ENCODE measurements at places on chromosomes 16 and 17.

DNA sequence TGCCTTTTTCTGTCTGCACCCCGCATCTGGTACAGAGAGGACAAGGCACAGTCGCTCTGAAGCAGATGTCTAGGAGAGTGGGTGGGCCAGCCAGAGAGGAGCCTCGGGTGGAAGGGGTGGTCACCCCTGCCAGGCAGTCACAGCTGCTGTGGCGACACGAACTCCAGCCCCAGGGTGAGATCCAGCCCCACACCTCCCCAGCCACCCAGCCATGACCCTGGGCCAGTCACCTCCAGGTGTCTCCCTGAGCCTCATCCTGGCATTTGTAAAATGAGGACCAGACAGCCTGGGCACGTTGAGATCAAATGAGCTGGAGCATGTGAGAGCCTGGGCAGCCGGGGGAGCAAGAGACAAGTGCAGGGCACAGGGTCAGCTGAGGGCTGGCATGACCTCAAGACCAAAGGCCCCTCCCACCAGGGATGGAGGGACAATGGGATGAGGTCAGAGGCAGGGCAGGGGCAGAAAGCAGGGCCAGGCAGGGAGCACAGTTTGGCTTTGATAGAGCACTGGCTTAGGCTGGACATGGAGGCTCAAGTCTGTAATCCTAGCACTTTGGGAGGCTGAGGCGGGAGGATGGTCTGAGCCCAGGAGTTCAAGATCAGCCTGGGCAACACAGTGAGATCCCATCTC, 7.7 kb downstream of the ADAM11 start:
- H3K4me3 ChIP-seq, result no peak overlapping the region
- H3K27ac ChIP-seq, result no peak overlapping the region
- H3K36me3 ChIP-seq, result no peaks in the 10 kb centered on the region
- DNase-seq, result no peak
- H3K27me3 ChIP-seq, result peaks cover 5% of the 10 kb centered on the region

- peaks cover 18% of the 10 kb centered on the region for H3K36me3 ChIP-seq
- H3K27me3 ChIP-seq, result peaks cover 18% of the 10 kb centered on the region
- H3K4me1 ChIP-seq, result peaks cover 26% of the 10 kb centered on the region
Measured at GRCh38 chr16:88534638-88535190, 35.5 kb upstream of the ZC3H18 start.

DNA sequence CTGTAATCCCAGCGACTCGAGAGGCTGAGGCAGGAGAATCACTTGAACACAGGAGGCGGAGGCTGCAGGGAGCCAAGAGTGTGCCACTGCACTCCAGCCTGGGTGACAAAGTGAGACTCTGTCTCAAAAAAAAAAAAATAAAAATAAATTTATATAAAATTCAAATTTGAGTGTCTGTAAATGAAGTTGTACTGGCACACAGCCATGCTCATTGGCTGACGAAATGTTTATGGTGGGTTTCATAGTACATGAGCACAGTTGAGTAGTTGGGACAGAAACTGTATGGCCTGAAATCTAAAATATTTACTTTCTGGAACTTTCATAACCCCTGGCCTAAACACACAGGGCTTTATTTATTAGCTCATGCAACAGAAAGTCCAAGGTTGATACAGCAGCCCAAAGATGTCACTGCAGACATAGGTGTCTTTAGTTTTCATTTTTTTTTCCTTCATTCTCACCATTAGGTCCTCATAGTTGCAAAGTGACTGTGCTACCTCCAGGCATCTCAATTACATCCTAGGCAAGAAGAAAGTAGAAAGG, 355.3 kb downstream of the SLC39A11 start:
- no peak for DNase-seq
- no peaks in the 10 kb centered on the region for H3K27me3 ChIP-seq
- peaks cover 2% of the 10 kb centered on the region for H3K4me1 ChIP-seq
- no peak overlapping the region for H3K27ac ChIP-seq
- peaks cover 6% of the 10 kb centered on the region for H3K36me3 ChIP-seq

DNA sequence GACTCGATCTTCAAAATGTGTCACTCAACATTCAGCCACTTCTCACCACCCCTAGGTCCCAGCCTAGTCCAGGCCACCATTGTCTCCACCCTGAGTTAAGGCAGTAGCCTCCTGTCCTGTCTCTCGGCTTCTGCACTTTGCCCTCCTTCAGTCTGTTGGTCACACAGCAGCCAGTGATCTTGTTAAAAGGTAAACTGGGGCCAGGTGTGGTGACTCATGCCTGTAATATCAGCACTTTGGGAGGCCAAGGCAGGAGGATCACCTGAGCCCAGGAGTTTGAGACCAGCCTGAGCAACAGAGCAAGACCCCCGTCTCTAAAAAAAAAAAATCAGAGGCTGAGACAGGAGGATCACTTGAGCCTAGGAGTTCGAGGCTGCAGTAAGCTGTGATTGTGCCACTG, 25.8 kb downstream of the WWP2 start:
- peaks cover 28% of the 10 kb centered on the region for H3K36me3 ChIP-seq
- no peak for DNase-seq
- H3K4me1 ChIP-seq, result no peaks in the 10 kb centered on the region
- no peak overlapping the region for H3K27ac ChIP-seq

DNA sequence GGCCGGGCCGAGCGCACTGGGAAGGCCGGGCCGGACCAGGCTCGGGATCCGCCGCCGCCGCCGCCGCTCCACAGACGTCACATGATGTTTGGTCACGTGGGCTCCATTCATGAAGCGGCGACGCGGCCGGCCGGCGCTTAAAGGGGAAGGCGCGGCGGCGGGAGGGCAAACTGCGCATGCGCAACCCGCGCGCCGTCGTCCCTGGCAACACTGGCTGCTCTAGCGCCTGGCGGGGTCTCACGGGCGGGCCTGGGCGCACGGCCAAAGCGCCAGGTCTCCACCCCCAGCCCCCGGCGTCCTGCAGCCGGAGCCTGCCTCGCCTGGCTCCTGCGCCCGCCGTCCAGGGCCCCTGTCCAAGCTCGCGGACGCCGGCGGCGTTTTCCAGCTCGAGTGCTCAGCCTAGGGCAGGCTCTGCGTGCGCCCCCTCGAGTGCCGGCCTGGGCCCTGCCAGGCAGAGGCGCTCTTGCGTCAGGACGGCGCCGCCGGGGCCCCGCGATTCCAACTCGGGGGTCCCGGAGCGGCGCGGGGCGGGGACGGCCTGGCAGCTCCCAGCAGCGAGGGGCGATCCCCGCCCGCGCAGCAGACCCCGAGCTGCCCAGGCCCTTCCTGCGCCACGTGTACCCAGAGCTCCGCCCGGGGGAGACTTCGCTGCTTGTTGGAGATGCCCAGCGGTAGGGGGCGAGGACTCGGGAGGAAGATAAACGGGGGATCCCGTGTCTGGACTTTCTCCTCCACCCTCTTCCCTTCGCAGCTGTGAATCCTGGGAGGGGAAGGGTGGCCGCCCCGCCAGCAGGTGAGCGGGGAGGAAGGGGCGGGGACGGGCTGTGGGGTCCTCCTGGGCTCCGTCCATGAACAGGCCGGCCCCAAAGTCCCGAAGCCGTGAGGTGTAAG, at the start of gene MAFG:
MAFG (minus strand) TSS at position 83 of the 891 bp plus-strand sequence. CDS start 4,550 bp downstream, outside the sequence.
- peaks cover 14% of the 10 kb centered on the region for H3K27me3 ChIP-seq
- H3K36me3 ChIP-seq, result peaks cover 4% of the 10 kb centered on the region
- peak; percentile 99 for DNase-seq
- H3K27ac ChIP-seq, result peak within 1 kb of the TSS; percentile 94

GRCh38 chr17:2580661-2581060, 12.8 kb upstream of the PAFAH1B1 start:
- H3K4me3 ChIP-seq, result no peak overlapping the region
- no peaks in the 10 kb centered on the region for H3K27me3 ChIP-seq
- no peak for DNase-seq
- no peaks in the 10 kb centered on the region for H3K36me3 ChIP-seq
- H3K4me1 ChIP-seq, result no peaks in the 10 kb centered on the region

- DNase-seq, result no peak
- H3K4me3 ChIP-seq, result no peak overlapping the region
- H3K27me3 ChIP-seq, result no peaks in the 10 kb centered on the region
- H3K27ac ChIP-seq, result no peak overlapping the region
- peaks cover 17% of the 10 kb centered on the region for H3K4me1 ChIP-seq
Measured at GRCh38 chr16:78642621-78643285, 543.3 kb downstream of the WWOX start.

GRCh38 chr16:78444-79150, 572 bp downstream of the MPG start:
- peak overlapping the region; percentile 76 for H3K27ac ChIP-seq
- H3K36me3 ChIP-seq, result peaks cover 32% of the 10 kb centered on the region
- no peaks in the 10 kb centered on the region for H3K27me3 ChIP-seq

DNA sequence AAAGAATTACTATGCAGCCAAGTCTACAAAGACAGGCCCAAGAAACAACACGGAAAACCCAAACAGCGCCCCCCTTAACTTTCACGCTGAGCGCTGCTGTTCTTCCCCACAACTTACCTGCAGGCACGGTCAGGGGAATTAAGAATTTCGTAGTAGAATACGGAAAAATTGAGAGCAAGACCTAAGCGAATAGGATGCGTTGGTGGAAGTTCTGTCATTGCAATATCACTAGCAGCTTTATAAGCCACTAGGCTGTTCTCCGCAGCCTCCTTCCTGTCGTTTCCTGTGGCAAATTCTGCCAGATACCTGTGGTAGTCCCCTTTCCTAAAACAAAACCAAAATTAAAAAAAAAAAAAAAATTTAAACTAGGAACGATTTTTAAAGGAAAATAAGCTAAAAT, 39.0 kb downstream of the YWHAE start:
- peaks cover 43% of the 10 kb centered on the region for H3K36me3 ChIP-seq
- no peak for DNase-seq
- H3K4me3 ChIP-seq, result no peak overlapping the region
- peaks cover 10% of the 10 kb centered on the region for H3K4me1 ChIP-seq
- H3K27ac ChIP-seq, result no peak overlapping the region

DNA sequence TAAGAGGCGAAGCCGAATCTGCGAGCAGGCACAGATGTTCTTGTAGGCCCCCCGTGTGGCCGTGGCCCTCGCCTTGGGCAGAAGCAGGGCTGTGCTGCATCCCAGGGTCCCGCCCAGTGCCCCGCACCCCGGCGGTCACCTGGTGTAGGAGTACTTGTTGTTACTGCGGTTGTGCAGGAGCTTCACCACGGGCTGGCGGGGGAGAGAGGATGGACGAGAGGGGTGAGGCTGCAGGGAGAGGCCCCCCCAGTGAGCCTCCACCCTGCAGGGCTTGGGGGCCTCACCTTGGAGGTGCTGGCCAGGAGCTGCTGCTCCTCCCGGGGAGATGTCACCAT, 11.4 kb downstream of the ASPHD1 start:
- no peak overlapping the region for H3K4me3 ChIP-seq
- peaks cover 8% of the 10 kb centered on the region for H3K36me3 ChIP-seq

DNA sequence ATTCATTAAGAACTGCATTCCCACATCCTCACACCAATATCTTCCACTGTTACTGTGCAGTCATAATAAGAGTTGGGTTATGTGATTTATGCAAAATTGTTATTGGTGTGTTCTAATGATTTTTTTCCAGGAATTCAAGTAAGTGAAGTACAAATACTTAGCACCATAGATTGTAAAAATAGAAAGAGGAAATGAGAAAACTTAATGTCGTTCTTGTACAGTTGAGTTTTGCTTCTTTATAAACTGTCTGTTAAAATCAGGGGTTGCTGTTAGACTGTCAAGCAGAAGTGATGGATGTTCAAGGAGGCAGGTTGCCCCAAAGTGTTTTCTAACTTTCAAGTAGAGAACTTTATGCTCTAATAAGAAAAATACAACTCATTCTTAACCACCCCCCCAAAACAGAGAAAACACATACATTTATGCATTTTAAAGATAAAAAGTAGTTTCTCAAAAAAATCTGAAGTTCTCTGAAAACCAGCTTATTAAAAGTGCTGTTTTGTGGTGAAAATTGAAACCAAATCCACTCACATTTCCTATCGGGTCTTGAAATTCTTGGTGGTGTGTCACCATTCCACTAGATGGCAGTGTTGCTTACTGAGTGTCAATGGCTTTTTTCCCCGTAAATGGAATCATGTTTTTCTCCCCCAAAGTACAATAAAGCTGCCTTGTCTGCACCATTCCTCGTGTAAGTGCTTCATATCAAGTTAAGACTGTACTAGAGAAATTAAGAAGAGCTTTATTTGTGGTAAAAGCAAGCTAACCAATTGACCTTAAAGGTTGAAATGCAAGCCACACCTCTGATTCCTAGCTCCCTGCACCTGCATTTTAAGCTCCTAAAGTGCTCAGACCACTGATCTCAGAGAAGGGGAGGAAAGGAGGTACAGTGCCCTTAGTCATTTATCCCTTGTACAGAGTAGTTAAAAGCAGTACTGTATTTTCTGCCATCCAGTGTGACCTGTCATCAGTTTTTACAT, 4.7 kb upstream of the IGSF6 start:
- H3K27ac ChIP-seq, result no peak overlapping the region
- H3K36me3 ChIP-seq, result peaks cover 7% of the 10 kb centered on the region
- no peaks in the 10 kb centered on the region for H3K27me3 ChIP-seq
- DNase-seq, result peak; percentile 60
- no peaks in the 10 kb centered on the region for H3K4me1 ChIP-seq
- no peak overlapping the region for H3K4me3 ChIP-seq

- DNase-seq, result peak; percentile 89
- H3K36me3 ChIP-seq, result peaks cover 4% of the 10 kb centered on the region
- peak overlapping the region; percentile 7 for H3K27ac ChIP-seq
- H3K4me1 ChIP-seq, result peaks cover 41% of the 10 kb centered on the region
- peak overlapping the region; percentile 50 for H3K4me3 ChIP-seq
Measured at GRCh38 chr16:57479205-57479975, 6.9 kb downstream of the DOK4 start.

GRCh38 chr16:54460263-54460860, 173.8 kb upstream of the IRX3 start:
- no peak overlapping the region for H3K27ac ChIP-seq
- no peak overlapping the region for H3K4me3 ChIP-seq
- DNase-seq, result no peak
- peaks cover 10% of the 10 kb centered on the region for H3K27me3 ChIP-seq

DNA sequence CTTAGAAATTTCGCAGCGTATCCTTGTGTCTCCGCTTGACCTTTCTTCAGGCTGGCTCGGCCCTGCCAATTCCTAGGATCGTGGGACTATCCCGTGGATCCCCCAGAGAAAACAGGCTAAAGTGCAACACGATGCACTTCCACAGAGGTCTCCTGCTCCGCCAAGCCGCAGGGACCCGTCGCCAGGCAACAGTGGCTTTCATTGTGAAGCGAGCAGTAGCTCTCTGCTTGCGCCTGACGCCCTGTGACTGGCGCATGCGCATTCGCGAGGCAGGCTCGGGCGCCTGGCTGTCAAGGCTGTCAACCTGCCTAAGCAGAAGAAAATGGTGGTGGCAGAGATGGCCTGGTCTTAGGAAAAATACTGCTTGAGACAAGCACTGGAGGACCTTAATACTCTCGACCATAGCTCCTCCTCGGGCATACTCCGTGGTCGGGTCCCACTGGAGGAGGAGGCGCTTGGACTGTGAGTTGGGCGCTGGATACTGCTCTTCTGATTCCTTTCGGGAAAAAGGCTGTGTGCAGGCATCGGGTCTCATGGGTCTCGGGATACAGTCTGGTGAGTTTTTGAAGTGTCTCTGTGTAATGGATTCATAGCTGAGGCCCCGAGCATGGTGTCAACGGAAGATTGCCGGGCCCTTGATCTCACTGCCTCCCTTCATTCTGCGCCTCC, 2336.1 kb downstream of the TP53TG3F start:
- no peaks in the 10 kb centered on the region for H3K36me3 ChIP-seq
- no peaks in the 10 kb centered on the region for H3K27me3 ChIP-seq
- H3K4me3 ChIP-seq, result no peak overlapping the region

GRCh38 chr17:64418506-64419339, 28.1 kb upstream of the PECAM1 start:
- no peak overlapping the region for H3K27ac ChIP-seq
- peak; percentile 77 for DNase-seq
- H3K27me3 ChIP-seq, result no peaks in the 10 kb centered on the region
- H3K4me3 ChIP-seq, result no peak overlapping the region
- peaks cover 2% of the 10 kb centered on the region for H3K4me1 ChIP-seq
- no peaks in the 10 kb centered on the region for H3K36me3 ChIP-seq

- no peak overlapping the region for H3K4me3 ChIP-seq
- peaks cover 73% of the 10 kb centered on the region for H3K4me1 ChIP-seq
- H3K36me3 ChIP-seq, result peaks cover 6% of the 10 kb centered on the region
- no peaks in the 10 kb centered on the region for H3K27me3 ChIP-seq
- H3K27ac ChIP-seq, result no peak overlapping the region
Measured at GRCh38 chr17:81092518-81093095, 57.7 kb downstream of the BAIAP2 start.
